Activated T-cell treated with anti-CD3 and anti-CD28 coated beads, Interleukin-2, amount 50 U/mL, for 24 hours (primary cell): ENCODE measurements at places on chromosomes 16 and 17.

DNA sequence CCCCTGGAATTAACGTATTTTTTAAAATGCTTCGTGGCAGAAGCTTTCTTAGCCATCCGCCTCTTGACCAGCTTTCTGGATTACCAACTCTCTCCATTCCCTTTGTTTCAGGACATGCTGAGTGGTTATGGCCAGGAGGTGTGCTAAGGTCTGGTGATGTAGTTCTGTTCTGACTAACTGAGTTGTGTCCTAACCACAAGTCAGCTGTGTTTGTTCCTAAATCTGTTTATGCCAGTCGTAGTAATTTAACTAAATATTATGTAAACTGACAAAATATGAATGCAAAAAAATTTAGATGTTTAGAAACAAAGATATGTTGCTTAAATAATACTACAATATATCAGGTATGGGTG, 61.6 kb downstream of the MRTFB start:
- no peak for DNase-seq
- peaks cover 5% of the 10 kb centered on the region for H3K4me1 ChIP-seq
- H3K36me3 ChIP-seq = peaks cover 12% of the 10 kb centered on the region
- H3K27ac ChIP-seq = no peak overlapping the region

DNA sequence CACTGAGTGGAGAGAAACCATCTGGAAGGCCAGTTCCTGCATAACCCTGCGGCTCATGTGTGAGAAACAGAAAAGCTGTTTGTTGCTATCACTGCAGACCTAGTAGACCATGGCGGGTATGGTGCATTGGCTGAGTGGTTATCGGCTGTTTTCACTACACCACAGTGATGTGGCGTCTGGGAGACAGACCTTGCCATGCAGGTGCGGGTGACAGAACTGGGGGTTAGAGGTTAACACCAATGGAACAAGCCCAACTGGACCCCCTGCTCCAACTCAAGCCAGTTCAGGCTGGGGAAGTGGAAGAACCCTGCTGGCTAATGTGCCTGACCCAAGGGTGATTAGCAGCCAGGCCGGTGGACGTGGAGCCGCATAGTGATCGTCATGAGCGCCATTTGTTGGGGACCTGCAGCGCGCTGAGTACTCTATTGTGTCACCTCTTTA, 91.9 kb downstream of the IRF8 start:
- no peaks in the 10 kb centered on the region for H3K27me3 ChIP-seq
- no peak overlapping the region for H3K4me3 ChIP-seq
- no peaks in the 10 kb centered on the region for H3K36me3 ChIP-seq
- DNase-seq = peak; percentile 45

- no peak for DNase-seq
- H3K4me1 ChIP-seq = no peaks in the 10 kb centered on the region
- no peak overlapping the region for H3K4me3 ChIP-seq
- H3K27ac ChIP-seq = no peak overlapping the region
- no peaks in the 10 kb centered on the region for H3K27me3 ChIP-seq
- H3K36me3 ChIP-seq = peaks cover 5% of the 10 kb centered on the region
Observed at GRCh38 chr17:61175298-61176142, 224.1 kb upstream of the TBX2 start.

DNA sequence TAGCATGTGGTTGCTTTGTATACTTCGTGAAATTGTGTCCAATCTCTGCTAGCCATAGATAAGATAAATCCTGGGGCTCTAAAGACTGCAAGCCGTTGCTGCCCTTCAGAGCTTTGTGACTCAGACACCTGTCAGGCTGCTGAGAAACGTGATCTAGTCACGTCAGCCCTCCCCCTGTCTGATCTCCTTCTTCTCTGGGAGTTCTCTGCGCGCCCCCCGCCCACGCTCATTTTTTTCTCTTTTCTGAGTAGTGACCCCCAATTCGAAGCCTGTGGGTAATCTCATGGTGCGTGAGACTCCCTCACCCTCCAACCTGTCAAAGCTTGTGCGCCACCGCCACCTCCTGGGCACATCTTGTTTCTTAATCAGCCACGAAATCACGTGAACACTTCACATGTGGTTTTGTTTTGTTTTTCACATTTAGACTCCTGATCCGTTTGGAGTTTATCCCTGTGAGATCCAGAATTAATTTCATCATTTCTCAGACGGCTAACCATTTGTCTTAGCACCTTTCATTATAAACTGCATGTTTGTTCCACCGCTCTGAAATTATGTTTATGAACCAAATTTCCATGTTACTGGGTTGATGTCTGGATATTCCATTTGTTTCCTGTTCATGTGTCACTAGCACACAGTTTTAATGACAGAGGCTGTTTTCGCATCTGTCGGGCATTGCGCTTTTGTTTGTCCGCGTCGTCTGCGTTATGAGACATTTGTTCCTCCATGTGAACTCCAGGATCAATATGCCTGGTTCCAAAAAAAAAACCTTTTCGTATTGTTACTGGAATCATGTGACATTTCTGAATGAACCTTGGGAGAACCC, 977 bp upstream of the ZNF778 start:
- peak overlapping the region; percentile 89 for H3K4me3 ChIP-seq
- no peaks in the 10 kb centered on the region for H3K27me3 ChIP-seq
- H3K36me3 ChIP-seq = peaks cover 34% of the 10 kb centered on the region
- DNase-seq = peak; percentile 85

DNA sequence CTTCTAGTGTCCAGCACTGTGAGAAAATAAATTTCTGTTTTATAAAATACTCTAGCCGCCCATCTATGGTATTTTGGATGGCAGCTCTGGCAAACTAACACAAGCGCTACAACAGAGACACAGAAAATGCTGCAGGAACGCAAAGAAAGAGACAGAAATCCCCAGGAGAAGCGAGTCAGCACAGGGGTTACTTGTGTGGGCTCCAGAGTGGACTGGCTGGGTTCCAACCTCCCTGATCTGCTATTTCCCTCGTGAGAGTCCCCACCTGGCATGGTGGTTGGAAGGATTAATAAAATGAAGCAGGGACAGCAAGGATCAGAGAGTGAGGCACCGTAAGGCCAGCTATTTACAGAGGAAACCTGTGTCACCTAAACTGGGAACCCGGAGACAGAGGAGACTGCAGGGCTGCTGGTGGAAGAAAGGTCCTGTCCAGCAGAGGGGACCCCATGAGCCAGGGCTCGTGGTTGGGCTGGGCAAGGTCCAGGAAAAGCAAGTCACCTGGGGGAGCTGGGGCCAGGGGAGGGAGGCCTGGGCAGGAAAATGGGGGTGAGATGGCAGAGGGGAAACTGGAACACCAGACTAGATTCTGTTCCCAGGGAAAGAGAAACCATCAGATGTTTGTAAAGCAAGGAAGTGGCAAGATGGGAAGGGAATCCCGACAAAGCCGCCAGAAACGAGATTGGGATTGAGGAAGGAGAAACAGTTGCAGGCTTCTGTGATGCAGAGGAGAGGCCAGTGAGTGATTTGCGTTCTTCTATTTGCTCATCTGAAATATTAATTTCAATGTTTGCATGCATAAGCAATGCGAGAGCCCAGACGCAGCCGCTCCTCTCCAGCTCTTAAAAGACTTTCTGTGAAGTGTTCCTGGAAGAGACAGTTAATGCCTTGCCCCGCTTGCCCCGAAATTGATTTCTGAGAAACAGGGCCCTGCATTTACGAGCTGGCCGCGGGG, 63.0 kb upstream of the TEKT3 start:
- no peaks in the 10 kb centered on the region for H3K36me3 ChIP-seq
- DNase-seq = no peak
- no peaks in the 10 kb centered on the region for H3K4me1 ChIP-seq
- no peak overlapping the region for H3K4me3 ChIP-seq
- H3K27ac ChIP-seq = no peak overlapping the region

DNA sequence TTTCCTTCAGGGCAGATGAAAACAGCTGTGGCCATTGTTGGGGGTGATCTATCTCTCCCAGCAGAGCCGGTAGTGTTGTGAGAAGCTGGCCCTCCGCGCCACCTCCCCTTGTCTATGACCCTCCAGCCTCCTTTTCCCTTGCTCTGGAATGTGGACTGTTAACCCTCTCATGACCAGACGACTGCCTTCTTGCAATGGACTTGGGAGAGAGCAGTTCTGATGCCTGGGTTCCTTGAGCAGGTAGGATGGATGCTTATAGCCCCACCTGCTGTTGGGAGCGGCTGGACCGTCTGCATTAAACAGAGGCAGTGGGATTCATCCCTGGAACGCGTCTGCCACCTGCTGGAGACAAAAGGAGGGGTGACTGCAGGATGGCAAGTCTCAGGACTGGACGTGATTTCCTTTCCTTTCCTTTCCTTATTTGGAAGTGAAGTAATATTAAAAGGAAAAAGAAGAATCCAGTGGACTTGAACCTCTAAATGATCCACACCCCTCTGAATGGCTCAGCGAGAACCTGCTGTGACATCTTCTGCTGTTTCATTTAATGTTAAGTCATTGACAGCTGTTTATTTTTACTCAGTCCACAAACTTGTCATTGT, 1.8 kb upstream of the SOST start:
- no peaks in the 10 kb centered on the region for H3K36me3 ChIP-seq
- DNase-seq = peak; percentile 94
- peaks cover 29% of the 10 kb centered on the region for H3K27me3 ChIP-seq
- peaks cover 3% of the 10 kb centered on the region for H3K4me1 ChIP-seq

DNA sequence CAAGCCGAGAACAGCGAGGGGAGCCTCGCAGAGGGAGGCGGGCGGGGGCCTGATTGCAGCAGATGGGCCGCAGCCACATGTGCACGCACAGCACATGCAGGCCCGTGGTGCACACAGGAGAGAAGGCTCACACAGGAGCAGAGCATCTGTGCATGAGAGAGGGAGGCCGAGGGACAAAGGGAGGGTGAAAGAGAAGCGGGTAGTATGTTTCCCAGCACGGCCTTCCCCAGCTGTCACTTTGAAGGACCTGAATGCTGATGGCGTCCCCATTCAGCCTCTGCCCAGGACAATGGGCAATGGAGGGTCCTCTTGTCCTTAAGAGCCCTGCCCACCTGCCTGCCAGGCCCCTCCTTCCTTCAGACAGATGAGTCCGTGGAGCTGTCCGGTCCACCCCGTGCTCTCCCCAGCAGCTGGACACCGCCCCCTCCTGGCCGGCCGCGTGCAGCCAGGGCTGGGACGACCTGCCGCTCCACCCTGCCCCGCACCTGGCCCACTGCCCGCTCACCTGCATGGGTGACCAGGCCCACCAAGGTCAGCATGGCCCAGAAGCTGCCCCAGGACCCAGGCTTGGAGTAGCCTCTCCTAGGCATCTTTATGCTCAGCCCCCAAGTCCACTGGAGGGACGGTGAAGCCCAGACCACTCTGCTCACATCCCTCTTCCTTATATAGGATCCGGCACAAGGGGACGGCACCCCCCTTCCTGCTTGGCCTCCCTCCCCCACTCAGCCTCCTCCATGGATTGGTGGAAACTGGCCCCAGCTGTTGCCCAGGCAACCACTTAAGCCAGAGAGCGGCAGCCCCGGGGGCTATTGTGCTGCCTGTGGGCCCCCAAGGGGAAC, at the start of gene BTBD17:
BTBD17 (minus strand) TSS at position 639 of the 839 bp plus-strand sequence; CDS start at position 590, 49 bp downstream.
- peak; percentile 55 for DNase-seq
- H3K27me3 ChIP-seq = peaks cover 47% of the 10 kb centered on the region
- H3K27ac ChIP-seq = no peak within 1 kb of the TSS

DNA sequence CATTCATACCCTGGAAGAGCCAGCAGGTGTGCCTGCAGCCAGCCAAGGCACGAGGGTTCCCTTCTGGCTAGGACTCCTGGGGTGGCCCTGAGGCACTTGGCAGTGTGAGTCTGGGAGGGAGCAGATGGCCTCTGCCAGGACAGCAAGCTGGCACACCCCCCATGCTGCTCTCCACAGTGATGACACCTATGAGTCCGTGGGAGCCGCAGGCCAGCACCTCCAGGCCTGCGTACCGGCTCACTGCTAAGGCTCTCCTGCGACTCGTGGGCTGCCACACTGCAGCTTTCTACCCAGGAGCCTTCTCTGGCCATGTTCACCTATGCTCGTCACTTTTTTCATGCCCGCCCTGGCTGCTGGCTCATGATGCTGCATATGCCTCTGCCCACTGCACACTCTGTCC, 68.1 kb downstream of the NDEL1 start:
- no peaks in the 10 kb centered on the region for H3K27me3 ChIP-seq
- no peaks in the 10 kb centered on the region for H3K4me1 ChIP-seq
- peaks cover 8% of the 10 kb centered on the region for H3K36me3 ChIP-seq
- DNase-seq = no peak

- no peak for DNase-seq
- H3K36me3 ChIP-seq = peaks cover 44% of the 10 kb centered on the region
- peaks cover 90% of the 10 kb centered on the region for H3K4me1 ChIP-seq
Observed at GRCh38 chr17:66398617-66399016, 96.2 kb downstream of the PRKCA start.

DNA sequence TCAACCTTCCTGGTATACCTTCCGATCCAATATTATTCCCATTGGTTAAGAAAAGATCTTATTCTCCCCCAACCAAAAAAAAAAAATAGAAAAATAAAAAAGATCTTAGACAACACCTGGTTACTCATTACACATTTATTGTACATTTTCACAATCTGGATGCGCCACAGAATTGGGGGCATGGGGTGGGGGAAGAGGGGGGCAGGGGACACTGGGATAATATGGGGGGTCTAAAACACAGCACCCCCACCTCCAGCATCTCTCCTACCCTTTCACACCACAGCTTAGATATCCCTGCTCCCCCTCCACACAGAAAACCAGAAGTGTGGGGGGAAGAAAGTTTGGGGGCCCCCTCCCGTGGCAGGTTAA, 3.7 kb downstream of the VAMP2 start:
- peak overlapping the region; percentile 37 for H3K4me3 ChIP-seq
- peak overlapping the region; percentile 92 for H3K27ac ChIP-seq
- peaks cover 40% of the 10 kb centered on the region for H3K36me3 ChIP-seq
- no peaks in the 10 kb centered on the region for H3K27me3 ChIP-seq
- H3K4me1 ChIP-seq = peaks cover 45% of the 10 kb centered on the region

- H3K27me3 ChIP-seq = peaks cover 54% of the 10 kb centered on the region
- DNase-seq = no peak
- H3K4me1 ChIP-seq = peaks cover 3% of the 10 kb centered on the region
- no peak overlapping the region for H3K4me3 ChIP-seq
Observed at GRCh38 chr16:21222495-21223337, 10.8 kb upstream of the ANKS4B start.

GRCh38 chr17:2580661-2581060, 12.8 kb upstream of the PAFAH1B1 start:
- H3K4me1 ChIP-seq = no peaks in the 10 kb centered on the region
- H3K27ac ChIP-seq = no peak overlapping the region
- no peak for DNase-seq
- H3K4me3 ChIP-seq = no peak overlapping the region
